ENCODE measurements at places on chromosomes 12 and 14.

GRCh38 chr14:35766036-35766699 lies 42.9 kb downstream of the RALGAPA1 start:
- no peak overlapping the region for H3K4me3 ChIP-seq
- DNase-seq: no peak

DNA sequence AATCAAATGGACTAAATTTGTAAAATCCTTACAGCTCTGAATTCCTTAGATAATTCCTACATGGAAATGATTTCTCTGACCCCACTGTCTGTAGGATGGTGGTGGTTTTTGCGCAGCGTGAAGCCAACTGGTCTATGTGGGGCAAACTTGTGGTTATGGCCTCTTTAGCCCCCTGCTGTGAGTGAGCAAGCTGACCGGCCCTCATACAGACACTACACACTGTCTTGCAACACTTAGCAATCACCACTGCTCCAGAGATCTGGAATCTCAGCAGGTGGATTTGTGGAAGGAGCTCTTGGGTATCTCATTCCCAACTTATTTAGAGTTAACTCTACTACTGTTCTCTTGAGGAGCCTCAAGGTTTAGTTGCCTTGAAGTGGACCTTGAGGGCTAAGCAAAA lies 70.2 kb downstream of the SCN8A start:
- H3K4me1 ChIP-seq: peaks cover 1% of the 10 kb centered on the region
- no peaks in the 10 kb centered on the region for H3K36me3 ChIP-seq
- H3K27me3 ChIP-seq: no peaks in the 10 kb centered on the region
- no peak overlapping the region for H3K27ac ChIP-seq
- DNase-seq: no peak

DNA sequence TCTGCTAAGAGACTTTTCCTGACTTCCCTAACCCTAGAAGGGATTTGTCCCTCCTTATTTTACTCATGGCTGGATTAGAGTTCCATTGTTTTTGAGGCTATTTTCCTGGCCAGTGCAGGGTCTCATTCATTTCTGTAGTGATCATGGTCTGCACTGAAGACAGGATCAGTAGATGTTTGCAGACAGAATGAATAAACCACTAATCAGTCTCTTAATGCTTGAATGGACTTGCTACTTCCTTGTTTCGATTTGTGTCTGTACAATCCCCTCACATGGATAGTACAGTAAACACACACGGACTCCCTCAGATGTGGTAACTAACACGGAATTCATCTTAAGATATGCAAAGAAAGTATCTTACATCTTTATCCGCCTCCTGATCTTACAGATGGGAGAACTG lies 102.6 kb upstream of the PRB2 start:
- no peak overlapping the region for H3K4me3 ChIP-seq
- no peak for DNase-seq
- H3K27ac ChIP-seq: no peak overlapping the region
- H3K36me3 ChIP-seq: no peaks in the 10 kb centered on the region

DNA sequence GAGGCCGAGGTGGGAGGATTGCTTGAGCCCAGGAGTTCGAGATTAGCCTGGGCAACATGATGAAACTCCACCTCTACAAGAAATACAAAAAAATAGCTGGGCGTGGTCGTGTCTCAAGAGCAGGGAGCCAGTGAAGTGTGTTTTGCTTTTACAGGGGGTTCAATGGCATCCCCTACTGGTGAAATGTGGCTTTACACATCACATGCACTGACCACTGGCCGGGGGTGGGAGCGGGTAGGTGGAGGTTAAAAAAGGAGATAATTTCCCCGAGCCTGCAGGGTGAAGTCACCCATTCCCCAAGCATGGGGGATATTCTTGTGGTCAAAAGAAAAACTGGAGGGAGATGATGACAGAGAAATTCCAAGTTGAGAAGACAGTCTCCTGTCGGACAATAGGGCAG lies 63.6 kb upstream of the PWP1 start:
- no peak overlapping the region for H3K27ac ChIP-seq
- no peak for DNase-seq

DNA sequence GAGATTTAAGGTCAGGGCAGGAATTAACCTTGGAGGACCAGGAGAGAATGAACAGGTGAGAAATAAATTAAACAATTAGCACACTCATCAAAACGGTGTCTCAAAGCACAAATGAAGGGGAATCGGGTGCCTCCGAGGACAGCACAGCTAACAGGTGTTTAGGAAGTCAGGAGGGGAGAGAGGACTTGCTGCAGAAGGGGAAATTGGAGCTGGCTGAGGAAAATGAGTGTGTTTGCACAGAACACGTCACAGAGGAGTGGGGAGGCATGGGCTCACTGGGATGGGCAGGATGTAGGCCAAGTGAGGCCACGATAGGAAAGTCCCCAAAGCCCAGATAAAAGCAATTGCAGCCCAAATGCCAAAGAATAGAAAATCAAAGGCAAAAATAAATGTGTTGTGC lies 121.7 kb downstream of the ZNF664 start:
- H3K4me1 ChIP-seq: no peaks in the 10 kb centered on the region
- no peak overlapping the region for H3K4me3 ChIP-seq
- DNase-seq: no peak

DNA sequence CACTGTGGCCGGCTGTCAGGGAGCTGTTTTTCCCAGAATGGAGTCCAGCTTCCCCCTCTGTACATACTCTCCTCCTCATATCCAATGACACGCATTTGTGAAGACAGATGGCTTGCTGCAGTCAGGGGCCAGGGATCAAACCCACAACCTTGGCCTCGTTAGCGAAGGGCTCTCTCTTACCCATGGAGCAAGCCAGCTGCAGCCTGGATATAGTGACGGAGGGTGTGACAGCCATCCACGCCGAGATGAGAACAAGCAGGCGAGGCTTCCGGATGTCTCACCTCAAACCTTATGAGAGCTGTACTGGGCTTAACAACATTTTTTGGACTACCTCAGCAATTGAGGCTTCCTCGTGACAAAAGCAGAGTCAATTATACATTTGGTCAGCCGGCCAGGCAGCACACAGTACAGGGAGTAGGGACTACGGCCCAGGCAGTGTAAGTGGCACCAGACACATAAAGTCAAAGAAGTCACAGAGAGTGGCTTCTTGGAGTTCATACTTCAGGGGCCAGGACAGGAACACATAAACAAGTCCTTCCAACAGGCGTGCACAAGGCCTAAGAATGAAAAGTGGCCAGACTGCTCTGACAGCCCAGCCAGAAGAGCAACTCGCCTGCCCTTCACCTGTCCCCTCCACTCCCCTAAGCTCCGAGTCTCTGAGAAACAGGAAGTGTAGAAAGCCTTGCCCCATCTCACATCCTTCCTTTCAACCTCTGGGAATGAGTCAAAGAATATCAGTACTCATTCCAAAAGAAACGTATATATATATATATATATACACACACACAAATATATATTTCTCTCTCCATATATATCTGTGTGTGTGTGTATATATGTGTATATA lies 115.1 kb downstream of the TTC7B start:
- H3K4me3 ChIP-seq: no peak overlapping the region
- DNase-seq: no peak
- H3K27me3 ChIP-seq: no peaks in the 10 kb centered on the region
- no peak overlapping the region for H3K27ac ChIP-seq
- no peaks in the 10 kb centered on the region for H3K36me3 ChIP-seq
- no peaks in the 10 kb centered on the region for H3K4me1 ChIP-seq

DNA sequence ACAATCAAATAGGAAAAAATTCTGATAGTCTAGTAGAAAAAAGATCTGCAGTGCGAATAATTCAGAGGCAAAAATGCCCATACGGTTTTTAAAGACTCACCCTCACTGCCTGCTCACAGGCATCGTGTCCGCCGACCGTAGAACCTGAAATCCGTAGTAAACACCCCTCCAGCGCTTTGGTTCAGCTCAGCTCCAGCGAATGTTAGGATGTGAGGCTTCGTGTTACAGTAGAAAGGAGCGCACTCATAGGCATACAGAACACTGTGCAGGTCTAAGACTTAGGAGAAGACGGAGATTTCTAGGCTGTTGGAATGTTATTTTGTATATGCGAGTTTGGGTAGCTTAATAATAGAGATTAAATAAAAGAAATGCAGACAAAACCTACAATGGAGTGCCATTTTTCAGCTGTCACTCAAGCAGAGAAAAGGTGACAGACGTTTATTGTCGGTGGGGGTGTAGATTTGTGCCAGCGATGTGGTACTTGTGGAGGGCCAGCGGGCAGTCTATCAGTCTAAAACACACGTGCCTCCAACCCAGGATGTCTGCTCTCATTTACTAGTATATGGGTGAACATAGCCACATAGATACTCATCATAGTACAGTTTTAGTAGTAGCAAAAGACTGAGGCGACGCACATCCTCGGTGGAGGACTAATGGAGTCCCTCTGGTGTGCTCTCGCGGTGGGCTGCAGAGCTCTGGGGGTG lies 25.7 kb downstream of the SFSWAP start:
- H3K36me3 ChIP-seq: peaks cover 16% of the 10 kb centered on the region
- H3K27me3 ChIP-seq: no peaks in the 10 kb centered on the region
- no peak overlapping the region for H3K4me3 ChIP-seq
- no peaks in the 10 kb centered on the region for H3K4me1 ChIP-seq
- no peak for DNase-seq
- no peak overlapping the region for H3K27ac ChIP-seq

Data from iPS DF 6.9 (cell line).